ENCODE measurements at places on chromosomes 1 and 21.
A peak's percentile ranks its signal among the peaks of the same experiment; 100 is the strongest.

- no peak for DNase-seq
Measured at GRCh38 chr1:7171574-7171973, 386.3 kb downstream of the CAMTA1 start.

- DNase-seq: no peak
Measured at GRCh38 chr1:218436997-218437396, 91.9 kb downstream of the TGFB2 start.

- no peak for DNase-seq
Measured at GRCh38 chr1:151993084-151993733, 450 bp downstream of the S100A10 start.

DNA sequence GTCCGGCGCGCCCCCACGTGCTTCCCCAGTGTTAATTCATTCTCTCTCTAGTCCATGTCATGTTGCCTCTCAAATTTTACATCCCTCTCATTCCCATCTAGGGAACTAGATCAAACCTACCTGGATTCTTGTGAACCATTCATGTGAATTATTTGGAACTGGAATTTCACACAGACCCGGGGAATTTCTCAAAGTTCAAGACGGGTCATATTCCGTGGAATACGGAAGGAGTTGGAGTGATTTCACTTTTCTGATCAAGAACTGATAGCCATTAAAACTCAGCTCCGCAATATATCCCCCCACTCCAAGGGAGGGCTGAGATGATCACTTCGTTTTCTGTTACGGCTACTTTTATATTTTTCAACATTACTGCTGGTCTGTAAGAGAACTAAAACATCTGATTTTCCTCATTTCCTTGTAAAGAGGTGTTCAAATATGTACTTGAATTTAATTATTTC is 1.0 kb upstream of the ENO1 start:
- DNase-seq: no peak

DNA sequence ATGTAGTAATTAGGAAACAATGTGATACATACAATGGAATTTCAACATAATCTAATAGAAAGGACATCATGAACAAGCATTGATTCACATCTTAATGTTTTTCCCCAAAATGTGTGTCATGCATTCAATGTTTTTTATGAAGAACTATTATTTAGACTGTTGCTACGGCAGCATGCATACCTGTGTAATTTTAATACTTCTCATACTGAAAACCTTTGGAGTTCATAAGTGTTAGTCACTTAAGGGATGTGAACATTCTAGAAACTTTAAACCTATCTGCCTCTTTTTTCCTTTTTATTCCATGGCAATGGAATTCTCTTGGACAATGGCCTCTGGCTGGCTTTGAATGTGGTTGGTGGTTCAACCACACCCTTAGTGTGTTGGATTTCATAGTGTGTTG is 48.6 kb downstream of the TMPRSS15 start:
- no peak for DNase-seq

DNA sequence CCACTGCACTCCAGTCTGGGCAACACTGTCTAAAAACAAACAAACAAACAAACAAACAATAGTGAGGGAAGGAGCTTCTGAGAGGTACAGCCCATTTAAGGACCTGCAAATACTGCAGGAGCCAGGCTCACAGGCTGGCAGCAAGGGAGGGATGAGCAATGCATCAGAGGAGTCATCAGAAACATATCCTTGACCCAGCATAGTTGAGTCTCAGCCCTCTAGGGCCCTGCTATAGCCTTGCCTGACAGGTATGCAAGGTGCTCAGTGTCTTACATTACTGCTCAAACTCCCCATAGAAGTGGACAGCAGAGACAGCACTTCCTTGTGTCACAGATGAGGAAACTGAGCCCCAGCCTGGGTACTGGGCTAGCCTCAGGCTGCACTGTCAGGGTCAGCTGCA is 7.3 kb upstream of the TTC4 start:
- no peak for DNase-seq

DNA sequence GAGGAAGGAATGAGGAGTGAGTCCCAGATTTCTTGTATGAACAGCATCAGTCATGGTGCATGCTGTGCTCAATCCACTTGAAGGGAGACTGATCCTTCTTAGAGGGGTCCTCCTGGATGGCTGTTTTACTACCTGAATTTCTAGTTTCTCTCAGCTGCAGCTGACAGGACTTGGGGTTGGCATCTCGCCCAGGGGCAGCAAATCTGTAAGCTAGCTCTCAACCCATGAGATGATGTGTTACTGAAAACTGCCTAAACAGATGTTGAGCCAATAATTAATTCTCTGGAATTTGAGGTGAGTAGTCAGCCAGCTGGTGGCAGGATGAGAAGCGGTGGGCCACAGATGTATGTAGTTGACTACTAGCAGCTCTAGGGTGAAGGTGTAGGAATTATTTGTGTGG is 19.6 kb downstream of the BACH1 start:
- DNase-seq: no peak

DNA sequence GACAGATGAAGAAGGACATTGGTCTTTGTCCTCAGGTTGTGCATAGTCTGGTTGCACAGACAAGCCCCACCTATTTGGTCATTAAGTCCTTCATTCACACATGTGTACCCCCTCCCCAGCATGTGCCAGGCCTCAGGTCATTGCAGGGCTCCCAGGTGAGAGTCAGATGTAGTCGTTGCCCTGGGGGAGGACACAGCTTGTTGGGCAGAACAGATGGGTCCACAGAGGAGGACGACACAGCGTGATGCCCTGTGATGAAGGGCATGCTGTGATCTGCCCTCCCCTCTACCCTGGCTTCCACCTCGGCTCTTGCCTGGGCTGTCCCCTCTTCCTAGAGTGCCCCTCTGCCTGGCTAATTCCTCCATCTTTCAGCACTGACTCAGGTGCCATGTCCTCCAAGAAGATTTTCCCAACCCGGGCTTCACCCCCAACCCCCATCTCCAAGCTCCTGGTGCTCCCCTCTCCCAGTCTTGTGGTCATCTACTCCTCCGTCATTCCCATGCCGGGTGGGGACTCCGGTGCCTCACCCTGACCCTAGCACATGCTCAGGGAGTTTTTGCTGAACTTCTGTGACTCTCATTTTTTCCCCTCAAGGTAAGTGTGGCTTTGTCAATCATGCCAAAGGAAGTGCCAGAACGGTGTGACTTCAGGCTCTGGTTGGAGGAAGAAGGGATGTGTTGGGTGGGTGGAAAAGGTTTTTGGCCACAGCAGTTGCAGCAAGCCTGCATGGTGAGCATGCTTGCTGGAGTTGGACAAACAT is 220.5 kb downstream of the FOXD2 start:
- no peak for DNase-seq

- DNase-seq: no peak
Measured at GRCh38 chr1:193543259-193543658, 356.8 kb upstream of the B3GALT2 start.

DNA sequence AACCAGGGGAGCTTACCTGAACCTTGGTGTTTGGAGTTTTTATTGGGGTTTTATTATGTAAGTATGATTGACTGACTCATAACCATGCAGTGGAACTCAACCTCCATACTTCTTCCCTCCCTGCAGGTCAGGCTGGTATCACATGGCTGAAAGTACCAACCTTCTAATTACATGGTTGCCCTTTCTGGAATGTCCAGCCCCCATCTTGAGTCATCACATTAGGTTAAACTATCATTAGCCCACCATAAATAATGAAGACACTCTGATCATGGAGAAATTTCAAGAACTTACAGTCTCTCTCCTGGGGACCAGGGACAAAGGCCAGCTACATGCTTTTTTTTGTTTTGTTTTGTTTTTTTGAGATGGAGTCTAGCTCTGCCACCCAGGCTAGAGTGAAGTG is 19.2 kb upstream of the DPH5 start:
- DNase-seq: no peak

DNA sequence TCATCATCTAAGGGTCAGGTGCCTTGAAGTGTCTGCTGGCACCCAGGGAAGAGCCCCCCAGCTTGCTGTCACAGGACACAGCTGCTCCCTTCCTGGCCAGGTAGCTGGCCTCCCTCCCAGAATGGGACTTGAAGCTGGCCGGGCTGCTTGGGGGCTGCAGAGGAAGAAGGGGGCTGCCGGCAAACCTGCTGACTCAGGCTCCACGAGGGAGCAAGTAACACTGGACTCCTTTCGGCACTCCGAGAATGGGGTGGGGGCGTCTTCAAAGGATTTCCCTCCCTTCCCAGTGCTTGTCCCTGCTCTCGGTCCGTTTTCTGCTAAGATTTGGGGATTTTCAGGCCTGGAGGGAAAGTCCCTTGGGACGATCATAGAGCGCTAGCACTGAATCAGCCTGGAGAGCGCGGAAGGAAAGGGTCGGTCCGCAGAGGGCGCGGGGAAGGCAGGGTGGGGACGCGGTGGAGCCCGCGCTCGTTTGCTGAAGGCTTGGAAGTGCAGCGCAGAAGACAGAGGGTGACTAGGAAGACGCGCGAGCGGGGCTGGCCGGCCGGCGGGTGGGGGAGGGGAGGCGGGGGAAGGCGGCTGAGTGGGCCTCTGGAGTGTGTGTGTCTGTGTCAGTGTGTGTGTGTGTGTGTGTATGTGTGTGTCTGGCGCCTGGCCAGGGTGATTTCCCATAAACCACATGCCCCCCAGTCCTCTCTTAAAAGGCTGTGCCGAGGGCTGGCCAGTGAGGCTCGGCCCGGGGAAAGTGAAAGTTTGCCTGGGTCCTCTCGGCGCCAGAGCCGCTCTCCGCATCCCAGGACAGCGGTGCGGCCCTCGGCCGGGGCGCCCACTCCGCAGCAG is at the start of gene CSF1:
CSF1 (plus strand) TSS at position 727 of the 840 bp plus-strand sequence. CDS start 175 bp downstream, outside the sequence.
- peak; percentile 46 for DNase-seq

DNA sequence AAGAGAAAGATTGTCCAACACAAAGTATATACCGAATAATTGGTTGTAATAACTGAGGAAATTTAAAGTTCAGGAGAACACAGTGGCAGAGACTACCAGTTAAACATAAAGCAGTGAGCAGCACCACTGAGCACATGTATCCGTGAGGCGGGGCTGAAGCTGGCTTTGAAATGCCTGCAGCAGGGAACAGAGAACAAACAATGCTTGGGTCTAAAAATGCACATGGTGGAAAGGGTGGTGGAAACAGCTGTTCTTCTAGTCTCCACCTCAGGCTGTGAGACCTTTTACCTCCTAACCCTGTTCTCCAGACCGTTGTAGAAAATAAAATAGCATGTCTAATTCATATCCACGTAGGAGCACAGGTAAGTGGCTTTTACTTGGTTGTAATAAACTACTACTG is 7.7 kb upstream of the GNG4 start:
- DNase-seq: no peak

DNA sequence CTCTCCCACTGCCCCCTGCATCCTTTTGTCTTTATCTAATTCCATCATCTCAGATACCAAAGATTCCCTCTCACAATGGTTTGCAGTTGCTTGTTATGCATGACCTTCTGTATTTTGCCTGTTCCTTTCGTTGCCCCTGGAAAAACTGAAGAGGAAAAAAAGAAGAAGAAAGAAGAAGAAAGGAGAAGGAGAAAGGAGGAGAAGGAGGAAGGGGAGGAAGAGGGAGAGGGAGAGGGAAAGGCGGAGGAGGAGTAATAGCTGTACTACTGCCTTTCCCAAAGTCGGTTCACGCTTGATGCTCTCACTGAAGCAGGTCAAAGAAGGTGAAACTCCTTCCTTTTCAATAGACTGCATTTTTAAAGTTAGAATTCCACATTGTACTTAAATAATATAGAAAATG is 513.8 kb downstream of the PTPRC start:
- no peak for DNase-seq

DNA sequence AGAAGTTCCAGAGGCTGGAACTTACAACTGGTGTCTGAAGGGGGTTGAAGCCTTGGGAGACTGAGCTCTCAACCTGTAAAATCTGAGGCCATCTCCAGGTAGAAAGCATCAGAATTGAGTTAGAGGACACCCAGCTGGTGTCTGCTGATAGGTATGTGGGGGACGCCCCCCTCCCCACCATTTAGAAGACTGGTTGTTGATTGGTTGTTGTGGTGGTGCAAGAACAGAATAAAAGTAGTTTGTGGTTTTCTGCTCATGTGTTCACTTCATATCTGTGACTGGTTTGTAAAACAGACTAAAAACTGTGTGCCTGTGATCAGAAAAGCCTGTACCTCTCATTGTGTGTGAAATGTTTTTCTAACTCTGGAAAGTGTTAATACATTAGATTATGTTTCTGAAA is 33.2 kb upstream of the PDE4B start:
- DNase-seq: no peak
